ENCODE measurements at places on chromosomes 11 and 22.

DNA sequence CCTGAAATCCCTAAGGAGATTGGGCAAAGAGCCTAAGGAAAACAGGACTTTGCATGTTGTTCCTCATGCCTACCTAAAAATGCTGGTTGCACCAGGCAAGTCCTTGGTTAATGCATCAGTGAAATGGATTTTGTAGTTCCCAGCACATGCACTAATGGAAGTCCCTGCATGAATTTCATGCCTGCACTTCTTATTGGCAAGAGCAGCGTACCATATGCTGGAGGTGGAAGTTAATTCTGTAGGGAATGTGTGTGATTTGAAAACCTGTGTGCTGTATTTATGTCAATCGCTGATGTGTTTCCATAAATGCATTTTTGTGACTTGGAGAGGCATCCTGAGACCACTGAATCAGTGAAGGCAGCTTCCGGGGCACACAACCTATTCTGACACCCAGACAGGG is 140.3 kb upstream of the MTNR1B start:
- no peak for DNase-seq

DNA sequence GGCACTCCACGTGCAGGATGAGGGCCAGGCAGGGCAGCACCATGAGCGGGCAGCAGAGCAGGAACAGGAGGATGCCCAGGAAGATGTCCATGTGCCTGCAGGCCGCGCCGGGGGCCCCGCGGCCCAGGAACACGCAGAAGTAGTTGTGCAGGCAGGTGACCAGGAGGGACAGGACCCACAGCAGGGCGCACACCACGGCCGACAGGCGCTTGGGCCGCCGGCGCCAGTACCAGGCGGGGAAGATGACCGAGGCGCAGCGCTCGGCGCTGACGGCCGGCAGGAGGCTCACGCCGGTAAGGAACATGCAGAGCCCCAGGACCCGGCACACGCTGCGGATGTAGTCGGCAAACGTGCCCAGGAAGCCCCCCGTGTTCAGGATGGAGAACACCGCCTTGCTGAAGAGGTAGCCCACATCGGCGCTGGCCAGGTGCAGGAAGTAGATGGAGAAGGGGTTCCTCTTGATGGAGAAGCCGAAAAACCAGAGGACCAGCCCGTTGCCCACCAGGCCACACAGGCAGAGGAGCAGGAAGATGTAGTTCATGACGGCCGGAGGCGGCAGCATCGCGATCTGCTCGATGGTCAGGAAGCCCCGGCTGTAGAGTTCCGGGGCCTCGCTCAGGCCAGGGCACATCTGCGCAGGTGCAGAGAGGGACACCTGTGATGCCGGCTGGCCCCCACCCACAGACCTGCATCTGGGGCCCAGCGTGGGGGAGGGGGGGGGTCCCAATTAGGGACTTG is 7.2 kb downstream of the MRGPRF start:
- DNase-seq: no peak

GRCh38 chr11:58316142-58316541 is 42.7 kb downstream of the OR5B17 start:
- no peak for DNase-seq

- DNase-seq: no peak
These were observed 6.1 kb downstream of the MICALL1 start for GRCh38 chr22:37912171-37912570.

GRCh38 chr11:112537846-112538330 is 277.2 kb upstream of the PLET1 start:
- DNase-seq: no peak

DNA sequence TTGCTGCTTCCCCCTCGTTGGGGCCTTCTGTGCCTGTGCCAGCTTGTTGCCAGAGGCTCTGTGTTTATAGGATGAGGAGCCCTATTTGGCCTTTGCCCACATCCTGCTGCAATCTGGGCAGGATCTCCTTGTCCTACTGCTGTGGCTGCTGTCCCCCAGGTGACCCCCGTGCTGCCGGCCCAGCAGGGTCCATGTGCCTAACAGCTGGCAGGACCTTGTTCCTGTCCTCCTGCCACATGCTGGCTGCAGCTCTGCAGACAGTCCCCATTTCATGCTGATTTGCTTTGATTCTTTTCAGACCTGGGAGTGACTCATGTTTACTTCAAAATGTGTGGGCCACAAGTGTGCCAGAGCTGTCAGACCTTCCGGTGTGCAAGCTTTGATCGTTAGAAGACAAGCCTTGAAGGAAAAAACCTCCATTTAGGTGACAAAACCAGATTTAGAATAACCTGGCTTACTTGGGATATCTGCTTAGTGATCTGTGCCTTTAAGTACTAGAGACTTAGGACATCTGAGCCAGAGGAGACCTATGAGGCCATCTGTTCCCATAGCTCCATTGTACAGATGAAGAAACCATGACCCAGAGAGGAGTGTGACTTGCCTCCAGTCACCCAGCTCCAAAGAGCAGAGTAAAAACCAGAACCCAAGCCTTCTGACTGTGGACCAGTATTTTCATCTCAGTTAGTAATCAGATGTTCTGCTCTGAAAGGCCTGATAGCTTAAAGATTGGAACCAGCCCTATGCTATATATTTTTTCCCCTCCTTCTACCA is 11.1 kb downstream of the NAV2 start:
- DNase-seq: peak; percentile 16

GRCh38 chr11:74849525-74850391 is 99.1 kb downstream of the XRRA1 start:
- DNase-seq: no peak

DNA sequence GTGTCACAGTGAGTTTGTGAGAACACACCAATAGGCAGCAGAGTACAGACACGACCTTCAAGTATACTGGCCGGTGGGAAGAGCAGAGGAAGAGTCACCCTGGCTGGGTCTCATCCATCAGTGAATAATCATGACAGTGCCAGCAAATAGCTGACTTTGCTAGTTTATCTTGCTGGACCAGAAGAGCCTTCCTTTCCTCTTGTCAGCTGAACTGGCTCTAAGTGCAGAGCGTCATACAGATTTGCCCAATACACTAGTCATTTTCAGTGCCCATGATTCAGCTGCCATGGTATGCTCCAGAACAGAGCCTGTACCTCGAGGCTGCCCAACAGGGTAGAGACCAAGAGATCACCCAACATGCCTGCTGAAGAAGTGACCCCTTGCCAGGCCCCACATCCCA is 82.9 kb upstream of the TBCEL start:
- DNase-seq: no peak

- DNase-seq: no peak
These were observed at the start of gene ARHGAP32 for GRCh38 chr11:129192150-129192549. ARHGAP32 (minus strand) TSS chr11:129192325; CDS start chr11:129192198, 127 bp downstream.

DNA sequence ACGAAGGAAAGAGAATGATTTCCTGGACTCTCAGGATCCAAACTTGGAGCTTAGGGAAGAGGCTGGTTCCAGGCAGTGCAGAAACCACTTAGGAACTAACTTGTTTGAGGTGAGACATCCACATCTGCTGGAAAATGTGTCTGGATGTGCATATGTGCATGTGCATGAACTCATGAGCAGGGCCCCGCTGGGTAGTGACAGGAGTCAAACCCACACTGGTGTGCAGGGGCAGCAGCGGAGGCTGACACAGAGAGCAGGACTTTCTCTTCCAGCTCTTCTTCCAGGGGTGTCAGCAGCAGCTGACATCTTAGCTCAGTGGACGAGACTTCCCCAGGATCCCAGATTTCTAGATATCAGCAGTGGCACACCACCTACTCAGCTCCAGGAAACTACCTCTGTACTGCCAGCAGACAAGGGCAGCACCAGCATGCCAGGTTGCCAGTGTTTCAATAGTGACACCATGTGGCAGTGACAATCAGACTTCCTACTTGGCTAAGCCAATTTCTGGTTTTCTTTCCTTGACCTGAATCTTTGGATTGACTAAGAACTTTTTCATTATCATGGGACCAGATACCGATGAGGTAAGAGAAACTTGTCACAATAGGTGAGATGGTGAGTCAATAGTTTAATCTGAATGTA is 227.5 kb upstream of the ZC3H12C start:
- DNase-seq: no peak

- no peak for DNase-seq
These were observed 308.7 kb downstream of the DCDC1 start for GRCh38 chr11:31060880-31061279.

- no peak for DNase-seq
These were observed 53.5 kb downstream of the PRR5L start for GRCh38 chr11:36349351-36350136.

DNA sequence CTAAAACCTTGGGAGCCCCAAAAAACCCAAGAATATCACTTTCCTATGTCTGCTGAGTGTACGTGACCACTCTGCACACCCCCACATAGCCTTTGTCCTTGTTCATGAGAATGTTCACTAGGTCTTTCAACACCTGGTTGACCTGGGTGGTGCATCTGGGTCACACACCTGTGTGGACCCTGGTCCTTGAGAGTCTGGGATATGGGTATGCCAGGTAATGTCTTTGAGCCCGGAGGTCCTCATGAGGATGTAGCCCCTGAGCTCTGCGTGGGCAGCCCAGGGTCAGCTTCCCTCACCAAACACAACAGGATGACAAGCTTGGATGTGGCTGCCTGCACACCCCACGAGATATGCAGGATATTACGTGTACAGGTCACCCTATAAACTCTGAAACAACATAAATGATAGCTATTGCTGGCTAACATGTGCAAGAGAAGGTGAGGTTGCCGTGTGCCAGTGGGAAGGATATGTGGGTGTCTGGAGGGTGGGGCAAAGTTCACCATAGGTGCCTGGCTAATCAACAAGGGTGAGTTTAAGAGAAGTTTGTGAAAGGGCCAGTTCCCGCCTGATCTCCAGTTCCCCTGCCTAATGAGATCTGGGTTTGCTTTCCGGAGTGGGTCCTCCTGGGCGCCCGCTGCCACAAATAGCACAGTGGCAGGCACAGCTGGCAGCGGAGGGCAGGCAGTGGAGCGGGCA is 1.4 kb upstream of the PPARA start:
- no peak for DNase-seq

DNA sequence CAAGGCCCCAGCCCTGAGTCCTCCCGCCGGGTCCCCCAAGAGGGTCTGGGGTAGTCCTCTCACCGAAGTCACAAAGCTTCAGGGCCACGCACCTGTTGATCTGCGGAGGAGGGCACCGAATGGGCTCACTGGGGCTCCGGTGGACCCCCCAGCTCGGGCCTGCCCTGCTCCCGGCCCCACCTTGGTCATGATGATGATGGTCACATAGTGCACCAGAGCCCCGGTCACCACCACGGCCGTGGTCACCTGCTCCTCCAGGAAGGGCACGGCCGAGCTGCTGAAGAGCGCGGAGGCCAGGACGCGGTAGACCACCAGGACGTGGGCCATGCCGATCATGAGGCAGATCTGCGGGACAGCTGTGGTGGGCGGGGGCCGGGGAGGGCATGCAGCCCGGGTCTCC is 13.5 kb upstream of the SIGIRR start:
- no peak for DNase-seq

DNA sequence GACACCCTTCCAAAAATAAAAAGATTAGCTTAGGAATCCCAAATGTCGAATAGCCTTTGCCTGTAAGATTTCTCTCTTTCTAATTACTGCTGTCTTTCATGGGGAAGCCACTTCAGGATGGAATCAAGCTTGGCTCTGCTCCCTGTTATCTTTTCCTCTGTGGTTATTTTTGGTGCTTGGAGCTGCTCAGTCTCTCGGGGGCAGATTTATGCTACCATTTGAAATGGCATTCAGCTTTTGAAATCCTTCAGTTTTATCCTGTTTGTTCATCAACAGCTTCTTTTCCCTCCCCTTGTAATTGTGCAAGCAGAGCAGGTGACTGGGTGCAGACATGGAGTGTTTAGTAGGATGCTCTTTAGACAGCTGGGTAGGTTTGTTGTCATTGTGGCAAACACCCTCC is 111.0 kb downstream of the DBX1 start:
- DNase-seq: no peak

- no peak for DNase-seq
These were observed 613.8 kb upstream of the TENM4 start for GRCh38 chr11:80054582-80055165.

DNA sequence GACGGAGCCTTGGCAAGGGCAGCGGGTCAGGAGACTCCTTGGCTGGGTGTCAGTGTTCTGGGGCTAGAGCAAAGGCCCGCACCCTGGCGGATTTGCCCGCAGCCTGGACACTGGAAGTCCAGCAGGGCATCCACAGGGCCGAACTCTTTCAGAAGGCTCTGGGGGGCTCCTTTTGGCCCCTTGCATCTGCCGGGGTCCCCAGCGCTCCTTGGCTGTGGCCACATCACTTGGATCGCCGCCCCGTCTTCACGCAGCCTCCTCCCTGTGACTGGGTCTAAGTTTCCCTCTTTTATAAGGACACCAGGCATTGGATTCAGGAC is 20.0 kb downstream of the MUC5AC start:
- no peak for DNase-seq

DNA sequence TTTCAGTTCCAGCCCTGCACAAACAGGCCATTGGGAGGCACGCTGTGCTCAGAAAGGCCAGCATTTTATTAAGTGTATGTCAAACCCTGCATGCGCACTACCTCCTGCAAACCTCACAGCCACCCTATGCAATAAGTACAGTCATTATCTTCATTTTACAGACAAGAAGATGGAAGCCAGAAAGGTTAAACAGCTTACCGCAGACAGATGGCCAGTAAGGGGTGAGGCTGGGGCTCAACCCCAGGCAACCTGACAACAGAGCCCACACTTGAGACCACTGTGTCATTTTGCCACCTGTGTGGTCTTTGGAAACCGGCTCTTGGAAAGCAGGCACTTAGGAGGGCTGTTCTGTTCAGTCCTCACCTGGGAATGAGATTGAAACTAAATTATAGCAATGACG is 142.3 kb downstream of the NXPE2 start:
- DNase-seq: no peak

DNA sequence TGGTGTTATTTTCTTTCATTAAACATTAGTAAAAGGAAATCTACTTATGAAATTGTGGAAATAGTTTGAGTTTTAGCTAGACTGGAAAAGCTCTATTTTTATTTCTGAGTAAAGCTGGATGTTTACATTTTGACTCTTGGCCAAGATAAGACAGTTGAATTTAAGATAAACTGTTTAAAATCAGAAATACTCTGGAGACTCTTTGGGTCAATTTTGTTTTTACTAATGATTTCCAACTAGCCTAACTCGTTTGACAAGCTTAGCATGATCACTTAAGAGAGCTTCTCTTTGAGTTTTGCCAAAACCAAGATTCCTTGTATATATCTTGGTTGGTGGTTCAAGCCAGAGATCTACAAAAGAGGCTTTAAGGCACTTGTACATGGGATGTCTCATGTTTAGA is 724.8 kb upstream of the LUZP2 start:
- DNase-seq: no peak
